ENCODE measurements at places on chromosomes 1 and 21.

- no peak for DNase-seq
Observed at GRCh38 chr1:157011845-157012244, 33.7 kb downstream of the ARHGEF11 start.

GRCh38 chr1:117076648-117077047, 16.5 kb downstream of the TTF2 start:
- DNase-seq, result no peak

DNA sequence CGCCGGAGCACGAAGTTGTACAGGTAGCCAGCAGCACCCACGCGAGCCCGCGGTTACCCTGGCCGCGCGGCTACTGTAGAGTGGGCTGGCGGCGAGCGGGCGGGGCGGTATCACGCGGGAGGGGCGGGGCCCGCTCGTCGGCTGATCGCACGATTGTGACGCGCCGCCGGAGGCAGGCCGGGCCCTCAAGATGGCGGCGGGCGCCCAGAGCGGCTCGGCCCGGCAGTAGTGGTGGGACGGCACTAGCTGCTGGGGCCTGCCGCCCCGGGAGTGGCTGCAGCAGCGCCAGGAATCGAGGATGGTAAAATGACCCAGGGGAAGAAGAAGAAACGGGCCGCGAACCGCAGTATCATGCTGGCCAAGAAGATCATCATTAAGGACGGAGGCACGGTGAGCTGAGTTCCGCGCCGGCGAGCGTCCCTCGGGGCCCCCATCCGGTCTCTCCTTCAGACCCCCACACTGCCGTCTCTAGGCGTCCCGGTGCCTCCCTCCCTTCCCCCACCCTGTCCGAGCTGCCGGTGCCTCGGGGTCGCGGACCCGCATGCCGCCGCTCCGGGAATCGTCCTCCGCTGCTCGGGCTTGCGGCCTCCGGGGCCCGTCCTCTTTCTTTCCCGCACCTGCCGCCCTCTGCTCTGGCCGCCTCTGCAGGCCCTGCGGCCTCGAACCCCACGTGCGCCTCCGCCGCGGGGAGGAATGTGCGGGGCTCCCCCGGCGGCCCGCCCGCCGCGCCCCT, 68.3 kb downstream of the SLC35A3 start:
- peak; percentile 91 for DNase-seq

DNA sequence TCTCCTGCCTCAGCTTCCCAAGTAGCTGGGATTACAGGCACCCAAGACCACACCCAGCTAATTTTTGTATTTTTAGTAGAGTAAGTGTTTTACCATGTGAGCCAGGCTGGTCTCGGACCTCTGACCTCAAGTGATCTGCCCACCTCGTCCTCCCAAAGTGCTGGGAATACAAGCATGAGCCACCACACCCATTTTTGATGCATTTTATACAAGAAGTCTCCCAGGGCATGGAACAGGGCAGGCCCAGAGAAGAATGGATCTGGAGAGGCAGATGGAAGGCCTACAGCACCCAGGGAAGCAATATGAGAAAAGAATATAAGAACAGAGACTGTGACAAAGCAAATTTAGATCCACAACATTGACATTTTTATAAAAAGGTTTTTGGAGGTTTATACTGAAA, 18.8 kb upstream of the IFNAR1 start:
- no peak for DNase-seq

- peak; percentile 54 for DNase-seq
Observed at GRCh38 chr1:236103646-236104218, 38.6 kb upstream of the GPR137B start.

DNA sequence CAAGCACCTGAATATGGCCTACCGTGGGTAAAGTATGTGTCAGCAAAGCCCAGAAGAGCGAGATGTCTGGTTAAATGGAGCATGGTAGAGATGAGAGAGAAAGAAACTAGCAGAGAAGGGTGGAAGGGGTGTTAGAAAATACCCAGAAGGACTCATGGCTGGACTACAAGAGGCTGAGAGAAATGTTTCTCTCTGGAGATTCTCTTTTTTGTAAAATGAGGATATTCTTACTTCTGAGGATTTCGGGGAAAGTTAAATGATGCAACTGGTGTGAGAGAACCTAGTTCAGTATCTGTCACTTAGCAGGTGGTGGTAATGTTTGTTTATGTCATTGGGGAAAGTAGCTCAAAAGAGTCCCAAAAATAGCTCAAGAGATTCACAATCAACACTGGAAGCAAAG, 7.2 kb upstream of the EPS15 start:
- DNase-seq, result no peak

- DNase-seq, result no peak
Observed at GRCh38 chr1:84836145-84836544, 56.9 kb downstream of the LPAR3 start.

DNA sequence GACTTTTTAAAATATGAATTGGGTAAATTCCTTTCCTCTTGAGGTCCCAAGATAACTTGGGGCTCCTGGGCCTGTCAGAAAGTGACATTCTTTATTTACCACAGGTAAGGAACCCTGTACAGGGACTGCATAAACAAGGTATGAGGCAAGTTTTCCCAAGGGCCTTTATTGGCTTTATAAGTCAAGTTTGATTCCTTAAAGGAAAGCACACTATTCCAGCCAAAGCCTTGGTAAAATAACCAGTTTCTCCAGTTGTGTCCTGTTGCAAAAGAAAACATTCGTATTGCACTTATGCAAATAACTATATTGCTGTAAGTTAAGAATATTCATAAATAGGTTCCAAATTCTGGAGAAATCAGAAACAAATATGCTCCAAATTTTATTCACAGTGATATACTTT, 21.9 kb upstream of the METTL18 start:
- DNase-seq, result no peak

DNA sequence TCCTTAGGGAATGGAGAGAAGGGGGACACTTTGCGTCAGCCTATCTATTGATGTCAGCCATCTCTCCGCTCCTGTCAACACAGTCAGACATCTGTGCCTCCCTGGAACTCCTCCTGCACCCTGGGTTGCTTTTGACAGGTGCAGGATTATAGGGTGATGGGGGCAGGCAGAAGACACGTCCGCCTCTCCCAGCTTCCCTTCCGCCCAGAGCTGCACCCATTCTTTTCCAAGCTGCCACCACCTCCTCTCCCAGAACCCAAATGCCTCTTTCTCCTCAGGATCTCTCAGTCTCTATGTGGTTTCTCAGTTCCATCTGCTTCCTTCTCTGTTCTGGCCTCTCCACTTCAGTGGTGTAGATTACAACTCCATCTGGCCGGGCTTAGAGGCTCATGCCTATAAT, 17.1 kb upstream of the KIF1B start:
- no peak for DNase-seq

DNA sequence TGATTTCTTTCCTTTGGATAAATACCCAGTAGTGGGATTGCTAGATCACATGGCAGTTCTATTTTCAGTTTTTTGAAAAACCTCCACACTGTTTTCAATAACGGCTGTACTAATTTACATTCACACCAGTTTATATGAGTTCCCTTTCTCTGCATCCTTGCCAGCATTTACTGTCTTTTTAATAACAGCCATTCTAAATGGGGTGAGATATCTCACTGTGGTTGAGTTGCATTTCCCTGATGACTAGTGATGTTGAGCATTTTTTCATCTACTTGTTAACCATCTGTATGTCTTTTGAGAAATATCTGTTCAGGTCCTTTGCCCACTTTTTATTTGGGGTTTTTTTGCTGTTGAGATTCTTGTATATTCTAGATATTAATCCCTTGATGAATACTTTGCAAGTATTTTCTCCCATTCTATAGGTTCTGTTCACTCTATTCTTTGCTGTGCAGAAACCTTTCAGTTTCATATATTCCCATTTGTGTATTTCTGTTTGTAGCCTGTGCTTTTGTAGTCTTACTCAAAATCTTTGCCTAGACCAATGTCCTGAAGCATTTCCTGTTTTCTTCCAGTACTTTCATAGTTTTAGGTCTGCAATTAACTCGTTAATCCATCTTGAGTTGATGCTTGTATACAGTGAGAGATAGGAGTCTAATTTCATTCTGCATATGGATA, 7.3 kb downstream of the HENMT1 start:
- DNase-seq, result no peak

DNA sequence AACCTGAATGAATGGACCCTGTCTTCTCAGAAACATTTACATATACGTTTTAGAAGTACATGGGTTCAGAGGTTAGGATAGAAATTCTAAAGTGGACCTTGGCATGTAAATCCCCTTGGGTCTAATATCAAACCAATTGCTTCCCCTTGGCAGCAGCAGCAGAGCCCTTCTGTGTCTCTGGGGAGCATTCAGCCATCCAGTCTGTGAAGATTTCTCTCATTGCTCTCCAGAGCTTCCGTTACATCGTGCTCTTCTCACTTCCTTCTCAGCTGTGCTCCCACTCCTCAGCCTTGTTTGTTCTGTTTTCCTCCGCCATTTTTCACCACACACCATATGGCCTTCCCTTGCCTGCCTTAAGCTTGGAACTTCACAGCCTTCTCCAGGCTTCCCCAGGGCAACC, 61.5 kb upstream of the ATP1B1 start:
- no peak for DNase-seq

GRCh38 chr1:229155472-229155871, 115.4 kb upstream of the RAB4A start:
- DNase-seq, result no peak

- no peak for DNase-seq
Observed at GRCh38 chr1:44679468-44679867, 5.0 kb downstream of the ARMH1 start.

GRCh38 chr1:156625436-156626078, 6.3 kb downstream of the HAPLN2 start:
- peak; percentile 47 for DNase-seq

- DNase-seq, result no peak
Observed at GRCh38 chr1:2533365-2533764, 3.3 kb upstream of the HES5 start.

GRCh38 chr21:25881524-25882376, 147.0 kb downstream of the GABPA start:
- peak; percentile 45 for DNase-seq

GRCh38 chr1:8533907-8534306, 216.0 kb downstream of the SLC45A1 start:
- no peak for DNase-seq

GRCh38 chr1:212651977-212652376, 43.4 kb downstream of the ATF3 start:
- DNase-seq, result no peak

All from hematopoietic multipotent progenitor cell treated with erythropoietin and hydrocortisone succinate and interleukin-3 and kit ligand, for 17 days (in vitro differentiated cells).